ENCODE measurements at places on chromosomes 1 and 21.

DNA sequence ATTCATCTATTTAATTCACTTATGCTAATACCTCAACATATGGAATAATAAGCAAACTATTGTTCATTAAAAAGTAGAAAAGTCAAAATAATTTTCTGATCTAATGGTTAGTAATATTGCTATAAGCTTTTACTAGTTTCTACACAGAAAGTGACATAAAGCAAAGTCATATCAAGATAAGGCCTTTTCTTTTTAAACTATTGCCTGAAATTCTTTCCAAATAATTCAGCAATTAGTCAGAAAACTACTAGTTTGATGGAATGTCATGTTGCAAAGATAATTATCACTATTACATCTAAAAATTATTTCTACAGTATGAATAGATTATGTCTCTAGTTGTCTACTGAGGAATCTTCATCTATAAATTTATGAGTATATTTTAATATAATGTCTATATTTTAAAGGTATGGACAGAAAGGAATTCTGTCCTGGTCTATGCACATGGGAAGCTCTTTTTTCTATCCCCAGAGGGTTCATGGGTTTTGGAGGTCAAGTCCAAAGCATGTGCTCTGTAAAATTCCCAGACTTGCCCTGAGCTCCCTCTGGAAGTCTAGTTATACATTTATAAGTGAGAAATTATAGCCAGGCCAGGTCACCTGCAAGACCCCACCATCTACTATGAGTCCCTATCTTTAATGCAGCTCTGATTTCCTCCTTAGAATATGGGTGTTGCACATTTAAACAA, 84.6 kb upstream of the DPYD start:
- DNase-seq = no peak

DNA sequence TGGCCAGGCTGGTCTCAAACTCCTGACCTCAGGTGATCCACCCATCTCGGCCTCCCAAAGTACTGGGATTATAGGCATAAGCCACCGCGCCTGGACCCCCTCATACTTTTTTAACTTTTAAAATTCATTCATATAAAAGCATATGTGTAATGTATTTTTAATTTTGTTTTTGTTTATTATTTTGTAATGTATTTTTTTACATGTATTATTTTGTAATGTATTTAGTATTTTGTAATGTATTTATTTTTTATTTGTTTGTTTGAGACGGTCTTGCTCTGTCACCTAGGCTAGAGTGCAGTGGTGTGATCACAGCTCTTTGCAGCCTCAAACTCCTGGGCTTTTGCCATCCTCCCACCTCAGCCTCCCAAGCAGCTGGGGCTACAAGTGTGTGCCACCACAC, 12.0 kb upstream of the BRWD1 start:
- no peak for DNase-seq

DNA sequence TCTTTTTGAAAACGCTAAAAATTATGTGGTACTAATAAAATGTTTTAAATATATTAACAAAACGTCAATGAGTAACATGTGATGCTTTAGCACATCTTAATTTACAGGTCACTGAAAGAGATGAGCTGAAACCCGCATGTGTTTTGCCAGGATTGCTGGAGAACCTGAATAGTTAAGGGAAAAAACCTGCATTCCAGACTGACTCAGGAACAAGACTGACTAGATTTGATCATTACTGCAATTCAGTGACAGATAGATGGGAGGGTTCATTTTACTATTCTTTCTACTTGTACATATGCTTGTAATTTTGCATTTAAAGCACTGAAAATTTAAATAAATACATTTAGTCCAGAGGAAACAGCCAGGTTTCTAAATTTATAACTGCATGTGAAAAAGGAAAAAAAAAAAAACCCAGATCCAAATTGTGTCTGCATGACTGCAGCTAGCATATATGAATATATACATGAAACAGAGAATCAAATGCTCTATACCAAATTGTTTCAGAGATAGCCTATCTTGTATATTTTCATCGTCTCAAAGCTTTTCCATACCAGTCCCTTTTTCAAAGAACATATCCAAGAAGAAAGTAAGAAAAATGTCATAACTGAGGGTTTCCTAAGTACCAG, 71.7 kb downstream of the APP start:
- no peak for DNase-seq

- DNase-seq = no peak
Measured at GRCh38 chr21:30340714-30341573, 3.5 kb upstream of the KRTAP27-1 start.

DNA sequence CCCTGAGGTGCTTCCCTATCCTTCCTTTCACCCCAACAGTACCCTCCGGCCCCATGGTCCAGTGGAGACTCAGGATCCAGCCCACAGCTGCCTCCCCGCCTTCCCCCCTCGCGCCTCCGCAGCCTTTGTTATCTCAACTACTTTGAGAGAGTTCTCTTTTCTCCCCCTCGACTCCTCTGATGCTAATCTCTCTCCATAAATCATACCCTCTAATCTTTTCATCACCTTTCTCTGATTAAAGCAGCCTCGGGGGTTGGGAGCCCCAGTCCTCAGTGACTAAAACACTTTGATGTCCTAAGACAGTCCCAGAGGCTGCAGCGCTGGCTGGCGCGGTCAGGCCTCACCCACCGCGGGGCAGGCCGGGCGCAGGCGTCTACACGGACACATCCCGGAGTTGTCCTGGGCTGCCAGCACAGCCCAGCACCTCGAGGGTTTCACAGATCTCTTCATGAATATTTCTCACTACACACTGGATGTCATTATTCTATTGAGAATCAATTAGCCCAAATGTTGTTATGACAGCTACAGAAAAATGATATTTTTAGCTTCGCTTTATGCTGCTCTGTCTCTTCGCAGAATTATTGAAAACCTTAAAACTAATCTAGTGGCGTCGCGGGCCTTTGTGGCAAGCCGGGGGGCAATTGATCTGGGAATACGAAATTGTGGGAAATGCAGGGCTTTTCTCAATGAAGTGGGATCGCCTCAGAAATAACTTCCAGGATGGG, 289.5 kb downstream of the RRAGC start:
- no peak for DNase-seq

- DNase-seq = no peak
Measured at GRCh38 chr21:38914528-38915293, 109.0 kb downstream of the ETS2 start.

DNA sequence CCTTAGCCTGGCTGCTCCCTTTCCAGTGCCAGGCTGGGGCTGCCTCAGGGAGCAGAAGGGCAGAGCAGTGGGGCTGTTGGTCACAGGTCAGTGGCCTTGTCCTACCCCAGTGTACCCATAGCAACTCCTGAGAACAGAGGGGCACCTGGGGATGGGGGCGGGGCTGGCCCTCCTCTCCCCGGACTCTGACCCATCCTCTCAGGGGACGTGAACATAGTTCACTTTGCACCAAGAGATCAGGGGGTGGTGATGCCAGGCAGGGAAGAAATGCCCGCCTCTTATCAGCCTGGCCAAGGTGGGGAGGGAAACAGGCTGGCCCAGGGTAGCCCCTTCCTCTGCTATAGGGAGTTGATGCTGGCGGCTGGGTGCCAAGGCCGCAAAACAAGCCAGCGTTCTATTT, 4.9 kb downstream of the ETNK2 start:
- peak; percentile 66 for DNase-seq

- no peak for DNase-seq
Measured at GRCh38 chr1:236724049-236724448, 37.8 kb downstream of the ACTN2 start.

- no peak for DNase-seq
Measured at GRCh38 chr1:226496453-226497015, 52.0 kb upstream of the STUM start.

- DNase-seq = no peak
Measured at GRCh38 chr21:17554679-17555465, 42.0 kb downstream of the CXADR start.

DNA sequence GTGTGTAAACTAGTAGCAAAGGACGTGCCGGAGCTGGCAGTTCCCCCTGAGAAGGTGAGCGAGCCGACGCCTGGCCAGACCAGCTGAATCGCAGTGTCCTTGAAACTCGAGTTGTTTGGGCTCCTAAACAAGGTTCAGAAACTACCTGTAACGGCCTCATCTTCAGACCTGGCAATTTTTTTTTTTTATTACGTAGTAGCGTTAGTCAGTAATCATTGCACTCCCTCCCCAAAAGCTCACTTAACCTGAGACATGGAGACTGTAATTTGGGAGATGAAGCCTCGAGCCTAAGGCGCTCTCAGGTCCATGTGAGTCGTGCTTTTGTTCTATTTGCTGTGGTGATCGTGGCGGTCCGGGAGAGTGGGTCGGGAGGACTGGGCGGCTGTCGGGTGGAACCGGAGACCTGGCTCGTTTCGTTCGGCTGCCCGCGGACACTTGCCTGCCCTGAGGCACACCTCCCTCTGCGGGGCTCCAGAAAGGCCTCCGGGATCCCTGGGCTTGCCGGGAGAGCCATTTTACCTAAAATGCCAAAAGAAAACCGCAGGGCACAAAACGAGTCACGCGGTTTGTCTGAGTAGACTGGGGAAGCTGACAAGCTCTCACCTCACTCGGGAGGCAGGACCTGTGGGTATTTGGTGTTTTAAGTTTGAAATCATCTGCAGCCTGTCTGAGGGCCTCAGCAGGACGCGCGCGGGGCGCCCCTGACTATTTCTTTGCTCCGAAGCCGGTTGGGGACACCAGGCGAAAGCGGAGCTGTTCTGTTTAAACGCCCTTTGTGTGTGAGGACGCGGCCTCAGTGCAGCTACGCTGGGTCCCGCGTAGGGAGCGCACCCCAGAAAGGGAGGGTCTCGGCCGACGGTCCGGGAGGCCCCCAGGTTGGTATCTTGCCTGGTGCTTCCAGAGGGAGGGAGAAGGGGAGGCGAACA, 722 bp downstream of the LHX8 start:
- peak; percentile 37 for DNase-seq

DNA sequence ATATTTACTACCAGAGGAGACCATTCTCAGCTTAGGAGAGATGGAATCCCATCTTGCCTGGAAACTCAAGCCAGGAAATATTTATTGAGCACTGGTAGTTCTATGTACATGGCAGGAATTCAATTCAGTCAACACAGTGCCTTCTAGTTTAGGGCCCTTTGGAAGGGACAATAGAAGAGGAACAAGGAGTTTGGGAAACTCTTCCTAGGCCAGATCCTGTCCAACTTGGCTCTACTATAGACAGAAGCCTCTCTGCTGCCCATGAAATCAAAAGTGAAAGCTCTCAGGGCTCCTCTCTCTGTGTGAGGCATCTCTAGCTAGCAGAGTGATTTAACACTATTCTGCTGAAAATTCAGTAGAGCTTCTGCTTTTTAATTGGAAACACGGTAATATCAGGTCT, 244.6 kb upstream of the MAP1LC3C start:
- DNase-seq = no peak

DNA sequence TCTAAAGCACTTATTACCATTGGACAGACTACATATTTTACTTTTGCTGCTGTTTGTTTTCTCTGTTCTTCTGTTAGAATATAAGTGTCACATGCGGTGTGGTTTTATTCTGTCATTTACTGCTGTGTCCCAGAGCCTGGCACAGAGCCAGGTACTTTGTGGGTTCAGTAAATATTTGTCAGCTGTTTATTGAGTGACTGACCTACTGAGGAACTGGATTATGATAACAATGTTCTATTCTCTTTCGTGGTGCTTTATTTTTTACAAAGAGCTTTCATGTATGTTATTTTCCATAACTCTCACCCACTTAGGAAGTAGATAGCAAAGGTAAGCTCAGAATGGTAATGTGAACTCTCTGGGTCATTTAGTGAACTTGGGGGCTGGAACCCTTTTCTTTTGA, 118.8 kb downstream of the RWDD3 start:
- DNase-seq = no peak

DNA sequence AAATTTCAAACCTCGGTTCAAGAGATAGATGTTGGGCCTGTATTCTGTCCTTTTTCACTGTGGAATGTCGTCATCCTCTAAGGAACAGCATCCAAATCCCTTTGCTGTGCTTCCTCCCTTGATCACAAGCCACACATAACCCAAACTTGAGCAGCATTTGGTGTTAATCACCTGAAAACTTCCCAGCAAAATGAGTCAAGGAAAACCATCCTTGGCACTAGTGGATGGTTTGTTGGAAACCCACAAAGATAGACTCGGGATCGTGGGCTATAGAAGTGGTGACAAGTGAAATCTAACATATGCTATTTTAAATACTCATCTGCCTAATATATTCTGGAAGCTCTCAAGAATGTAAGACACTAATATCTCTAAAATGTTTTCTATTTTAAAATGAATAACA, 459.1 kb downstream of the SETD4 start:
- no peak for DNase-seq

DNA sequence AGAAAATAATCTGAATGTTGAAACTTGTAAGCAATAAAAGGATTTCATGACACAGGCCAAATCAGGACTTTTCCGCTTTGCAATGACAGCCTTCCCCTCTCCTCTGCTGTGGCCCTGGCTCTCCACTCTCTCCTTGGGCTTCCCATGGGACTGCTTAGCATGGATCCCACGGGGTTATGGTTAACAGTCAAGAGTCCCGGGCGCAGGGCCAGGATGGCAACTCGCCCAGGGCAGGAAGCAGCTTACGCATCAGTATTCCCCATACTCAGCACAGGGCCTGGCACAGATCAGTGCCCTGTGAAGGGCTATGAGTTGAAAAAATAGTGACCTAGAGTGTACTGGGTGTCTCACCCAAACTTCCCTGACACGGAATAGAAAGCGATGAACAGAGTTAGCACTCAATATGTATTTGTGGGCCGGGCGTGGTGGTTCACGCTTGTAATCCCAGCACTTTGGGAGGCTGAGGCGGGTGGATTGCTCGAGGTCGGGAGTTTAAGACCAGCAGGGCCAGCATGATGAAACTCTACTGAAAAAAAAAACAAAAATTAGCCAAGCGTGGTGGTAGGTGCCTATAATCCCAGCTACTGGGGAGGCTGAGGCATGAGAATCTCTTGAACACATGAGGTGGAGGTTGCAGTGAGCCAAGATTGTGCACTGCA, 29.1 kb upstream of the GRHL3 start:
- peak; percentile 89 for DNase-seq

DNA sequence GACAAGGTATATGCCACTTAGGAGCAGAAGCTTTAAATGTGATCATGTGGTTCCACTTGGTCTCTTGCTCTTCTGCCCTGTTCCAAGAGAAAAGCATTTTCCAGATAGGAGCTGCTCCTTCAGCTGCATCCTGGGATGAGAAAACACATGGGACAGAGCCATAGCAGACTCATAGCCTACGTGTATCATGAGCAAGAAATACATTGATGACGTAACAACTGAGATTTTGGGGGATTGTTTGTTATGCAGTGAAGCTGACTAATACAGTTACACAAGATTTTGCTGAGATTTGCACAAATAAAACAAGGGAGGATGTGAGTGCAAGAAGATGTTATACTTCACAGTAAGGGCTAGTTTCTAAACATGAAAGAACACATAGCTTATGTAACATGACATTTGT, 36.0 kb upstream of the IRF2BP2 start:
- DNase-seq = no peak

- no peak for DNase-seq
Measured at GRCh38 chr1:32501865-32502264, 37.0 kb downstream of the ZBTB8B start.
